Stimulated activated CD4-positive, alpha-beta T cell treated with anti-CD3 and anti-CD28 coated beads, Interleukin-1b, Interleukin-23, amount 100 ng/mL, for 1 hour (primary cell): ENCODE measurements at places on chromosomes 2 and 18.

DNA sequence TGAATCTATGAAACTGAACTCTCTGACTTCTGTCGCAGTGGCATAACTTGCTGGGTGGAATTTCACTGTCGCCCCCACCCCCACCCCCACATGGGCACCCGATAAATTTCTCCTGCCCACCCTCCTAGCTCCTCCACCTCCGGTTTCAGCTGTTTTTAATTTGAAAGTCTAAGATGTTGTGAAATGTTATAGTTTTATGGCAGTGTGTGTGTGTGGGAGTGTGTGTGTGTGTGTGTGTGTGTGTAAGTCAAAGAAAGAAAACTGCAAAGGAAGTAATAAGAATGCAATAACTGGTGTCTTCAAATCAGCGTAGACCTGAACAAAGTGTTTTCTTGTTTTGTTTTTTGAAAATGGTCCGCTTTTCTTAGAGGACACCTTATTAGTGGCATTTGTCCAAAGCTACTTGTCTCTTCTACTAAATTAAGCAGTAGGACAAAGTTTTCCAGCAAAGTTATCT, 388 bp downstream of the DTNA start:
- no peak for DNase-seq

DNA sequence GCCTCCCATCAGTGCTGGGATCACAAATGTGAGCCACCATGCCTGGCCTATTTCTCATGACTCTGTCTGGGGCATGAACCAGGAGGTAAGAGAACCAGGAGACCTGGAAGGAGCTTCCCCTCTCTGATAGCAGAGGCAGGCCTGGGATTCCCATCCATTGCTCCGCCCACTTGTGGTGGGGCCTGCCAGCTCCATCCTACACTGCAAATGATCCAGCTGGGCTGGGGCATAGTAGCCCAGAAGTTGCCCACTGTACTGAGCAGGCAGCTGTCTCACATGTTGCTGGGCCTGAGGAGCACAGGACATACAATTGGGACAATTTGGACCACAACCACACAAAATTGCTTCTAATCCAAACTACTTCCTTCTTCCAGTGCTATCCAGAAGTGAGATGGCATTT, 91.0 kb downstream of the MARCHF4 start:
- DNase-seq = no peak

GRCh38 chr2:185012643-185013042, 414.3 kb downstream of the ZNF804A start:
- DNase-seq = no peak

- no peak for DNase-seq
Measured at GRCh38 chr2:60509066-60509465, 44.4 kb downstream of the BCL11A start.

DNA sequence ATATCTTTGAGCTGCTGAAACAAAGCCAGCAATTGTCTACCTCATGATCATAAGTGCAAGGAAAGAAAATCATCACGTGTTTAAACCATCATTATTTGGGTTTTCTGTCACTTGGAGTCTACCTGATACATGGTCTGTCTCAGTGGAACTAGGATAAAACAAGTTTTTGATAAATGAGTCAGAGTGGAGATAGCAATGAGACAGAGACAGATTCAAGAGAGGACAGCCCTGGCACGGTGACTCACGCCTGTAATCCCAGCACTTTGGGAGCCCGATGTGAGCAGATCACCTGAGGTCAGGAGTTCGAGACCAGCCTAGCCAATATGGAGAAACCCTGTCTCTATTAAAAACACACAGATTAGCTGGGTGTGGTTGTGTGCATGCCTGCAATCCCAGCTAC, 93.8 kb downstream of the PMAIP1 start:
- no peak for DNase-seq

- no peak for DNase-seq
Measured at GRCh38 chr2:32386739-32387138, 29.9 kb downstream of the BIRC6 start.

GRCh38 chr2:152453129-152453911, 118.3 kb downstream of the FMNL2 start:
- no peak for DNase-seq

DNA sequence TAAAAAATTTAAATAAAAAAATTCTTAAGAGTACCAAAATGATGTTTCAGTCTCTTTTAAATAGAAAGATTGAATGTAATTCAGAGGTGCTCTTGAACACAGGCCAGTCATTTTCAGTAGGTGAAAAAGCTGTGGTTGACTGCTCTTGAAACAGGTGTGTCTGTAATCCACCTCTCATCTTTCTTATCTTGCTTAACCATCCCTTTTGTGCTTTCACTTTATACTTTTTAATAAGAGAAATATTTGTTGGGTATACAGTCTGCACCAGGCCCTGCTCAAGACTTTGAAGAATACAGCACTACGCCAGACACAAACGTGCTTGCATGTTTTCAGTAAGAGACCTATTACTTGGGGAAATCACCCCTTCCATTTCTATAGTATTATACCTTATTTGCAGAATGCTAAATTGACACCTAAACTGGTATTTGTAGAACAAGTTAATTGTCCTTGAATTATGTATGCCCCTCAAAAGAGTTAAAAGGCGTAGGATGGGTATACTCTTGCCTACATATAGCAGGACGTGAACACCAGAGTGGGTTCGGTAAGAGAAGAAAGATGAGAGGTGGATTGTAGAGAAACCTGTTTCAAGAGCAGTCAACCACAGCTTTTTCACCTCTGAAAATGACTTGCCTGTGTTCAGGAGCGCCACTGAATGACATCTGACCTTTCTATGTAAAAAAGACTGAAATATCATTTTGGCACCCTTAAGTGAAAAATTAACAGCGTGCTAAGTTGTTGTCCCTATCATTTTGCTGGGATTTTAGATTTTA, 4.0 kb upstream of the RTN4 start:
- DNase-seq = no peak

- no peak for DNase-seq
Measured at GRCh38 chr2:159475793-159476192, 140.6 kb downstream of the BAZ2B start.
